ENCODE measurements at places on chromosomes 12 and 14.

DNA sequence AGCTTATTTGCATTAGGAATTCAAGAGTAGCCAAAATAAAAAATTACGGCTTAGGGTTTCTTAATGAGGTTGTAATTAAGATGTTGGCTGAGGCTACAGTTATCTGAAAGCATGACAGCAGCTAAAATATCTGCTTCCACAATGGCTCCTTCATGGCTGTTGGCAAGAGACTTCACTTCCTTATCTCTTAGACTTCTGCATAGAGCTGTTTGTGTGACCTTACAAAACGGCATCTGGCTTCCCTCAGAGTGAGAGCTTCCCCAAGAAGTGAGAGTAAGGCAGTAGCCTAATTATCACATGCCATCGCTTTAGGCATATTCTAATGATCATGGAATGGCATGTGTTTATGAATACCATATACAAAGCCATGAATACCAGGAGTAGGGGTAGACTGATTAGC lies 57.6 kb downstream of the CCDC59 start:
- no peak for DNase-seq

GRCh38 chr12:106975993-106976658 lies 10.8 kb downstream of the MTERF2 start:
- DNase-seq, result no peak

- DNase-seq, result no peak
Observed at GRCh38 chr14:80781972-80782367, 159.6 kb downstream of the CEP128 start.

DNA sequence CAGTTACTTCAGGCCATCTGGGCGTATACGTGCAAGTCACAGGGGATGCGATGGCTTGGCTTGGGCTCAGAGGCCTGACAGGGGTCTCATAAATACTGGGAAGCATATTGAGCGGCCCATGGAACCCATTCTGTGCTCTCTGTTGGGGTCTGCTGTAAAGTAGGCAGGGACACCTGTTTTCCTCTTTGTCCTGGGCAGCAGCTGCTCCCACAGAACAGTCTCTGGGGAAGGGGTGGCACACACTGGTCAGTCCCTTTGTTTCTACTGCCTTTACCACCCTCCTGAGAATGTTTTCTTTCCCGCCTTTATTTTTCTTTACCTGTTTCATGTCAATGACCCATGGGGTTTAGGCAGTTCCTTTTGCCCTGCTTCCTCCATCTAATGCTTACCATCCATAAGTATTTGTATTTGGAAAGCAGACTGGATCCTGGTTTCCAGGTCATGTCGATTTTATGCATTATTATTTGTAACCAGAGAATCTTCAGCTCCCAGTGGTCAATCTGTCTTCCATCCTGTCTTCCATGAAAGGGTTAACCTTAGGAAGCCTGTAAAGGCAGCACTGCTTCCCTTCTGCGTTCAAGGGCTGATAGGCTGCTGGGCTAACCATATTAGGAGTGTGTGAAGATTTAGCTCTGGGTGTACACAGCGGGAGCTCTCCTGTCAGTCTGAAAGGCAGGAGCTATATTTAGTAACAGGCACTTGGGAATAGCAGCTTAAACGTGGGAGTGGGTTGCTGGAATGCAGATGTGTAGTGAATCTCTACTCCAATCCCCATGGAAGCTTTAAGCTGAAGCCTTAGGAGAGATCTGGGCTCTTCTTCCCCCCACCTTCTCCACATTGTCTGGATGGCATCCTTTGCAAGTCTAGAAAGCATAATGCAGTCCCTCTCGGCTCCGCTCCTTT lies 124.0 kb downstream of the DYRK2 start:
- no peak for DNase-seq

- DNase-seq, result no peak
Observed at GRCh38 chr12:51852404-51853137, 4.1 kb upstream of the FIGNL2 start.

GRCh38 chr14:103301512-103302354 lies 32.3 kb upstream of the EIF5 start:
- DNase-seq, result no peak
